Gastrocnemius medialis (tissue), 4 donors: ENCODE measurements at places on chromosomes 4 and X. TPM values are rescaled to one million over a fixed set of nuclear protein-coding genes. Genes with fewer than 3 reads are reported as not detected.

GRCh38 chr4:39255871-39256270 is 73.5 kb downstream of the WDR19 start:
- DNase-seq = no peak

Gene FREM3
- not detected for total RNA-seq

DNA sequence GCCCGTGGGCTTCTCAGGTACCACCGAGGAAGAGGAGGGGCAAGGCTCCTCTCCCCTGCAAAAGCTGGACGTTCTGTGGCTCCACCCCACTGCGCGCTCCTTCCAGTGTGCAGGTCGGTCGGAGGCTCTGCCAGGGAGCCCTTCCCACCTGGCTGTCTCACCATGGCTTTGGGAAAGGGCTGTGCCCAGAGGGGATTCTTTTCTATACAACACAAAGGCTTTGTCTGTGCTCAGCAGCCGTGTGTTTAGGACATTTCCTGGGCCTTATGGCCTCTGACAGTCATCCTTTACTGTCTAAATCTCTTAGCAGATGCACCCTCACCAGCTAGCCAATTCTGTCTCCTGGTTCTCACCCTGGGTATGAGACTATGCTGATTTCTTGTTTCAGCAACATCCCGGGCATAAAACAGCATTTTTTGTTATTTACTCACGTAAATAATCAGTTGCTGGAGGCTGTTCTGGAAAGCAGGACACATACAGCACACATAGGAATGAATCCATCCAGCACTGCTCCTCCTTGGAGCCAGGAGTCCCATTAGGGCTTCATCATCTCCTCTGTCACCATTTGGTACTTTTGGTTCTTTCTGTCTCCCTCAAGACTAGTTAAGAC is 20.4 kb upstream of the ATXN3L start:
- DNase-seq = no peak

- DNase-seq = no peak
Measured at GRCh38 chr4:180641495-180641894, 1601.7 kb upstream of the TENM3 start.

DNA sequence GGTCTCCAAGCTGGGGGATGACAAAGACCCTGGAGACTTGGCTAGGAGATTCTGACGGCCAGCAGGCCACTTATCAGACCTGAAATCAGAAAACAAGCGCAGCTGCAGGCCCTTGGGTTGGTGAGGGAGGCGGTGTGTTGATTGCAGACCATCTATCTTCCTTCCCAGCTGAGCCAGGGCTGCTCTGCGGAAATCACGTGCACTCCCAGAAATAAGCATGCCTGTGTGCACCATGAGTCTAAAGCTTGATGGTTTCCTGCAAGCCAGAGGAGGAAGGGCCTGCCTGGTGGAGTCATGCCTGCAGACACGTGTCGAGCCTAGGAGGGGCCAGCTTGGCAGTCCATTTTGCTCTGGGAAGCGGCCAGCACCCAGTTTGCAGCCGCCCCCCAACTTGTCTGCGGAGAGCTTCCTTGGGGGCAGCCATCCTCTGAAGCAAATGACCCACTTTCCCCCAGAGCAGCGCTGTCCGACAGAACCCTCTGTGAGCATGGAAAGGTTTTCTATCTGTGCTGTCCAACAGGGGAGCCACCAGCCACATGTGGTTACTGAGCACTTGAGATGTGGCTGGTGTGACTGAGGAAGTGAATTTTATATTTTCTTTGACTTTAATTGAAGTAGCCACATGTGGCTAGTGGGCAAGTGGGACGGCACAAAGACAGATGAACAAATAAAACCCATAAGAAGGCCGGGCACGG is 175.7 kb upstream of the BCOR start:
- DNase-seq = peak; percentile 25

- DNase-seq = no peak
Measured at GRCh38 chr4:188887905-188888304, 748.7 kb downstream of the TRIML1 start.

Gene HTN3
- total RNA-seq = not detected

Gene HELQ
- total RNA-seq = 13.4 TPM

DNA sequence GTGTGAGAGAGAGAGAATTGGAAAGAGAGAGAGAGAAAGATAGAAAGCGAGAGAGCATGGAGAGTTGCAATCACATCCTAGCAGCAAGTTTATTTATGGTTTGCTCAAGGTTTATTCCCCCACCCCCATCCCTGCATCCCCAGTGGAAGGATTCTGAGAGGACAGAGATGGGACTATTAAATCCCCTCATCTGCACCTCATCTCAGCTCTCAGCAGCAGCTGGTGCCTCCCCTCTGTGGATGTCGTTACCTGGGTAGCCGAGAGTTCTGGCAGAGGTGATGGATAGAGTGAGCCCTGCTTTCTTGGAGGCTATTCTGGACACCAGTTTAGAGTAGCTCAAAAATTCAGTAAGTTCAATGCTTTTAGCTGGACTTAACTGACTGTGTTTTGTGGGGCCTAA is 132.0 kb upstream of the RAI2 start:
- DNase-seq = no peak

GRCh38 chrX:151754047-151754429 is 19.5 kb downstream of the CNGA2 start:
- DNase-seq = no peak

GRCh38 chrX:20487227-20487626 is 220.5 kb upstream of the RPS6KA3 start:
- no peak for DNase-seq

- no peak for DNase-seq
Measured at GRCh38 chr4:47484168-47484567, 907 bp upstream of the ATP10D start.

GRCh38 chrX:116384406-116384954 is 51.9 kb upstream of the SLC6A14 start:
- no peak for DNase-seq

DNA sequence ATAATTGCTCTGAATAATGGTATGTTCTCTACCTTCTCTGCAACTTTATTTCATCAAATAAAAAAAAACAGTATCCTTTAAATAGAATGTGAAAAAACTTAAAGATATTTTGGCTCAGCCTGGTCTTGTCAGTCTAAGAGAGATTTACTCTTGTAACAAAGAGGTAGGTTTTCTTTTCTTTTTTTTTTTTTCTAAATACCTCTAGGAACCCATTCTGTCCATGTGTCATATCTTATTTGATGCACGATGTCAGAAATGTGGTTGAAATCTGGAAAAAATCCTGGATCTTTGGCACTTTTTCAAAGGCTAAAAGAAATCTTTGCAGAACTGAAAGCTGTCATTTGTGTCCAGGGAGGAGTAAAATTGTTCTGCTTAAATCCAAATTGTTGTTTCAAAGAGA is 17.3 kb upstream of the FGF5 start:
- DNase-seq = no peak

Gene CENPE
- total RNA-seq = 0.20 TPM

DNA sequence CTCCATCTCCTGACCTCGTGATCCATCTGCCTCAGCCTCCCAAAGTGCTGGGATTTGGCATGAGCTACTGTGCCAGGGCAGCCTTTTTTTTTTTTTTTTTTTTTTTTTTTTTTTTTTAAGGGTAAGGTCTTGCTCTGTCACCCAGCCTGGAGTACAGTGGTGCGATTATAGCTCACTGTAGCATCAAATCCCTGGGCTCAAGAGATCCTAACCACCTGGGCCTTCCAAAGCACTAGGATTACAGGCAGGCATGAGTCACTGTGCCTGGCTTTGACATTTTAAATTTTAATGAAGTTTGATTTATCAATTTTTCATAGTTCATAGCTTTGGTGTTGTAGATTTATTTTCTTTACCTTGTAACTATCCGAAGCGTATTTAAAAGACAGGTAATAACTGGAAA is 17.8 kb upstream of the OCIAD2 start:
- DNase-seq = no peak

- no peak for DNase-seq
Measured at GRCh38 chrX:153625271-153626024, 21.6 kb upstream of the DUSP9 start.

DNA sequence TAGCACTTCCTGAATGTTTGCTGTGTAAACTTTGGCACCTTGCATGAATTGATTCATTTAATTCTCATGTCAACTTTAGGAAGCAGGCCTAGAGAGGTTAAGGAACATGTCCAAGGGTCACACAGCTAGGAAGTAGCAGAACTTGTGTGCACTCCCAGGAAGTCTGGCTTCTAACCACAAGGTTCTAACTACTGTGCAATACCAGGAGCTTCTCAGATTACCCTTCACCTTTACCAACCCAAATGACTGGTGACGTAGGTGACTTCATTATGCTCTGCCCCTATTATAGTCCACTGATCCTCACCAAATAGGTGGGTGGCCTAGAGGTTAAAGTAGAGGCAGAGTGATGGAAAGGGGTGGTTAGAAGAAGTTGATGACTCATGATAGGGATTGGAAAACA is 14.4 kb downstream of the AR start:
- DNase-seq = no peak

DNA sequence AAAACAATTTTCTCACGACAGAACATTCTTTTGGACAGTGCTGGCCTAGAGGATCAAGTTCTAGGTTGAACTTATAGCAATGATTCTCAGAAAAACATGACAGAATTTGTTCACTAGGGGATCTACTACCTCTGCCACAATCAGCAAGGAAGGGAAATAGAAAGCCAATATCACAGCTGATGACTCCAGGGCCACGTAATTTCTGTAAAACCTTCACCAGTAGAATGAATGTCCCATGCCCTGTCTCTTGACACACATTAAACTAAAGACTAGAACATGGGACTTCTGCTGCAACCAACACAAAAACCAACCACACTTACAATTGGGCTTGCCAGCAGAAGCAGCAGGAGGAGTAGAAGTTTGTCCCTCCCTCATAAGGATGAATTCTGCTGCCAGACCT is 86.0 kb upstream of the NPFFR2 start:
- no peak for DNase-seq

DNA sequence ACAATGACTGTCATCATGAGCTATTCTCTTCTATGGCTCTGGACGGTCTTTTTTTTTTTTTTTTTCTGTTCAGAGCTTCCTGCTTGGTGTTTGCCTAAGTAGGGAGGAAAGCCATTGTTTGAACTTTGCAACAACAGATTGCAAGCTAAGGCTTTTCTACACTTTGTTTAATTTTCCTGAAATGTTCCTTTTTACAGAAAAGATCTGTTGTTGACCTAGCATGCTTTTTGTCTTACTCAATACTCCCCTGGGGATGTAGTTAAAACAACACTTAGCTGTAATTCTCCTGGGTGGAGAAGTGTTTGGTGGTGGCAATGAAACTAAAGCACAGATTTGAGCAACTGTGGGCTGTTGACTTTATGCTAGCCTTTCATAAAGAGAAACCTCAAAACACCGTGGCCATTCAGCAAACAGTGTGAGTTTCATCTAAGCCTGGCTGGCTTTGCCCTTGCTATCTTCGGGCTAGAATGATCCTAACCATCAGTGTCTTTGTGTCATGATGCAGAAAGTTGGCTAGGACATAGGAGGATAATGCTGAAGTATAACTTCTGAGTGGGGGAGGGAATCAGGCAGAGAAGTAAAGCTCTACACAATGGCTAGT is 110.5 kb downstream of the ANXA3 start:
- no peak for DNase-seq

- DNase-seq = peak; percentile 19
Measured at GRCh38 chr4:169099771-169100180, 89.7 kb upstream of the CBR4 start.

GRCh38 chr4:17851959-17852358 is 41.2 kb downstream of the NCAPG start:
- no peak for DNase-seq

Gene KLB
- not detected for total RNA-seq

- DNase-seq = no peak
Measured at GRCh38 chrX:5155301-5155700, 1073.4 kb downstream of the NLGN4X start.

Gene FGF13
- total RNA-seq = 25.0 TPM

DNA sequence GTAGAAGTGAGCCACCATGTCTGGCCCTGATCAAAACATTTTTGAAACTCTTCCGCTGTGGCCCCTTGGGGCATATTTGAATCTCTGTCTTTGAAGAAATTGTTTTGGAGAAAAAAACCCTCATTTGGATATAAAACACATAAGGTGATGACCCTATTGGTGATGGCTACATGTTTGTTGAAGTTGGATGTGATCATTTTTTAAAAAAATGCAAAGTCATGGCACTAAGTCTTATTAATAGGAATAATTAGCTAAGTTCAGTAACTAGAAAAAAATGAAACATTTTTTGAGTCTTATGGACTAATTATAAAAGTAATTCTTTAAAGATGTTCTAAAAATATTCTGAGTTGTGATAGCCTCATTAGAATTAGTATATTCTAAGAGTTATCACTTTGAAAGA is 17.9 kb upstream of the BBS7 start:
- DNase-seq = no peak

GRCh38 chr4:174808836-174809235 is 20.2 kb downstream of the GLRA3 start:
- no peak for DNase-seq

DNA sequence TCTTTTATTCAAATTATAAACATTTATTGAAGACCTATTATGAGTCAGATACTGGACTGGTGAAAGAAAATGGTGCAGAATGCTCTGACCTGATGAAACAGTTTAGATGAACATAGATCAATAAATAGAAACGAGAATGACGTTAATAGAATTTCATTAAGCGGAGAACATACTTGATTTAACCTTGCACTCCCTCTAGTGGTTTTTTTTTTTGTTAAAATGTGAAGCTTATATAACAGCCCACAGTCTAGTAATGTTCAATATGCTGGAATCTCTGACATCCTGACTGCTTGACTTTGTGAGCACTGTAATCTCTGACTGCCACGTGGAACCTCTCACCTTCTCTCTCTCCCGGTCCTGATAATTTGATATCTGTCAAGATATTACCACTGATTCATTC is 32.3 kb downstream of the HDAC8 start:
- DNase-seq = no peak

Gene YIPF7
- total RNA-seq = 12.7 TPM

- DNase-seq = no peak
Measured at GRCh38 chrX:38211891-38212635, 8.6 kb downstream of the SRPX start.

- no peak for DNase-seq
Measured at GRCh38 chr4:143358923-143359643, 22.4 kb downstream of the GAB1 start.

DNA sequence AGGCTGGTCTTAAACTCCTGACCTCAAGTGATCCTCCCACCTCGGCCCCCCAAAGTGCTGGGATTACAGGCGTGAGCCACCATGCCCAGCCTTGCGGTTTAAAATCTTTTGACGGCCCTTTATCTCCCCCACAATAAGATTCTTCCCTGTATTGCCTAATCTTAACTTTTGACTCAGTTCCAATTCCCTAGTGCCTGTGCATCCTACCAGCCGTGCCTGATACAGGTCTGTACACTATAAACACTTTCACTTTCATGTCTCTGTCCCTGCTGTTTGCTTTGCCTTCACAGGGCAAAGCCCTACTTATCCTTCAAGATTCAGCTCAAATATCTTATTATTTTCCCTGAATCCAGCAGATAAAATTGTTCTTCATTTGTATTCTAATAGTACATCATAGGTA is 74.6 kb downstream of the WDR44 start:
- no peak for DNase-seq

Gene SMIM14
- 11.3 TPM for total RNA-seq

- DNase-seq = no peak
Measured at GRCh38 chr4:98639523-98639922, 18.9 kb downstream of the TSPAN5 start.

Gene PSAPL1
- total RNA-seq = not detected

Gene ZAR1
- not detected for total RNA-seq

Gene GPC3
- 5.8 TPM for total RNA-seq

GRCh38 chr4:117400039-117400835 is 314.9 kb upstream of the TRAM1L1 start:
- DNase-seq = no peak

Gene STAP1
- not detected for total RNA-seq

GRCh38 chr4:25050370-25051078 is 19.8 kb upstream of the LGI2 start:
- no peak for DNase-seq

Gene TRPC5OS
- total RNA-seq = not detected
